ENCODE measurements at places on chromosomes 7 and 10.

DNA sequence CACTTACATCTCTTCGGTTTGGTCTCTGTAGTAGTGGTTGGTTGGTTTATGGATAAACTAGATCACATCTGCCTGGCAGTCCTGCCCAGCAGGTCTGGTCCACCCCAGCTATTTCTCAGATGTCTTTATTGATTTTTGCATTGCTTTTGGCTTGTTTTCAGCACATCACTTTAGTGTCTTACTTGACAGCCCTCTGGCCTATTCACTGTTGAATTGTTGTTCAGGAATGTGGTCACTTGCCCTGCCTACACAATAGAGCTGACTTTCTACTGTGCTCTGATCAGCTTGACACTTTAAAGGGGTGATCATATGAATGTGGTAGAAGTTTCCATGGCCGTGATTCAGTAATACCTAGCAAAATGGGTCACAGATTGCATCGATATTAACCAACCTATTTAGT is 719.2 kb upstream of the LRRN3 start:
- DNase-seq: no peak

DNA sequence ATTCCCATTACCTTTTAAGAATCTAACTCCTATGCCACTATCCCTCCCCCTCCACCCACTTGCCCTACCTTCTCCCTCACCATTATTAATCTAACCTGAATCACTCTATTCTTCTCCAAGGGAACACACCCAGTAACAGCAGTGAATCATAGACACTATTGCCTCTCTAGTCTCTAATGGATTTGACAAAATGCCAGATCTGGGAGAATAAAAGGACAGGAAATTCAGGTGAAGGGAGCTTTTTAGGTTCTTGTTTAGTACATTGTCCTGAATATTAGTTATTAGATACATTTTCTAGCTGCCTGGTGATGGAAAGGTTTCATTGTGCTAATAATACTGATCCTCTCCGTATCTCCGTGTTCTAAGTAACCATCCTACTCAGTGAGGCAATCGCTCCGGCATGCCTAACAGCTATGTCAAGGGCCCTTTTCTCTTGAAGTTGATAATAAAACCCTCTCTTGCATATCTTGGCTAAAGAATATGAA is 4.1 kb upstream of the SFR1 start:
- DNase-seq: no peak

DNA sequence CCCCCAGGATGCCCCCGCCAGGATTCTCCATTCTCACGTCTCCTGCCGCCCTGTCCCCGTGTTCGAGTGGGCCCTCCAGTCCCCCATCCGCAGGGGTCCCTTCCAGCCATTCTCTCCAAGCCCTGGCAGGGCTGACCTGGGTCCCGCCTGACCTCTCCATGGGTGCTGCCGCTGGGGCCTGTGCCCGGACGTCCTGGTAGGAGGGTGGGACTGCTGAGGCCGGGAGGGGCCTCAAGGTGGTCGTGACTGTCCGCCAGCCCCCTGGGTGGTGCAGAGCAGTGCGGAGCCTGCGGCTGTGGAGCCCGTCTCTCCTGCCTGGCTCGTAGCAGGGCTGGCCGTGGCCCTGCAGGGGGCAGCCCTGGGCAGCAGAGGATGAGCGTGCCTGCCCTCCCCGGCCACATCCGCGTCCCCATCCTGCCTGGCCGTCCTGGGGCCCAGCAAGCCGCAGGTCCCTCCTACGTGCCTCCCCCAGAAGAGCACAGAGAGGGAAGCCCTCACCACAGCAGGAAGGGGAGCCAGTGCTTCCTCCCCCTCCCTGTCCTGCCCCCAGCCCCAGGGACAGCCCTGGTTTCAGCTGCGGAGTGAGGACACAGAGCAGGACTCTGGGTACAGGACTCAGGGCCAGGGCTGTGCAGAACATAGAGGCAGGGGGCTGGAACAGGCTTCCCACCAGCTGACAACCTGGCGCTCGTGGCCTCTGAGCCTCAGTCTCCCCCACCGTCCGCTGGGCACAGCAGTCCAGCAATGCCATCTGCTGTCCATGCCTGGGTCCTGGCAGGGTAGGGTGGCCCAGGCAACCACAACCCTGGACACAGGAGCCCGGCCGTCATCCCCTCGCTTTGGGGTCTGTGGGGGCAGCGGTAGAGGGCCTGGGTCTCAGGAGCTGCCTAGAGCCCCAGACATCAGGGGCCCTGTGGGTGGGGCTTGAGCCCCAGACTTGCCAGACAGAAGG is 1.5 kb upstream of the GRIFIN start:
- peak; percentile 67 for DNase-seq

DNA sequence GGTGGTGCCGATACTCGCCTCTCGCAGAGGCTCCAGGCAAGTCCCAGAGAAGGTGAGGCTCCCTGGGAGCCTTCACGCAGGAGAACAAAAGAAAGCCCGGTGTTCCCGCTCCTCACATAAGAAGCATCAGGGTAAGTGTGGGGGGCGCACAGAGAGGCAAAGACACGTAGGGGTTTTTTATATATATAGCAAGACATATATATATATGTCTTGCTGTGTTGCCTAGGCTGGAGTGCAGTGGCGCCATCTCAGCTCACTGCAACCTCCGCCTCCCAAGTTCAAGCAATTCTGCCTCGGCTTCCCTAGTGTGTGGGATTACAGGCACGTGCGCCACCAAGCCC is 61.3 kb downstream of the PDIA4 start:
- DNase-seq: no peak

GRCh38 chr10:98266647-98267046 is 1.3 kb downstream of the LOXL4 start:
- no peak for DNase-seq

- no peak for DNase-seq
Measured at GRCh38 chr10:91798649-91799611, 704 bp downstream of the TNKS2 start.

DNA sequence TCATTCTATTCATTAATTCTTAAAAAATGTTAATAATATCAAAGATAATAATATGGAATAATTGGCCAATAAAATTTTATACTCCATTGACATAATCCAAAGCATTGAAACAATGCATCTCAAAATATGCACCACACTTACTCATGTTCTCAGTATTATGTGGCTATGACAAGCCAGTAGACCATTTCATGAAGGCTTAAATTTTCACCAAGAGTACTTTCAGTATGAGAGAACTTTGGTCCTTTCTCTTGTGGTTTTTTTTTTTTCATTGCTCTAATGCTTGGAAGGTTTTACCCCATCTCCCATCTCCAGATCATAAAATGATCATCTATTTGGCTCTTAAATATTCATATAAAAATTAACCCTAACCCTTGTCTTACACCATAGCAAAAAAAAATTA is 45.5 kb upstream of the TMEM140 start:
- DNase-seq: no peak

DNA sequence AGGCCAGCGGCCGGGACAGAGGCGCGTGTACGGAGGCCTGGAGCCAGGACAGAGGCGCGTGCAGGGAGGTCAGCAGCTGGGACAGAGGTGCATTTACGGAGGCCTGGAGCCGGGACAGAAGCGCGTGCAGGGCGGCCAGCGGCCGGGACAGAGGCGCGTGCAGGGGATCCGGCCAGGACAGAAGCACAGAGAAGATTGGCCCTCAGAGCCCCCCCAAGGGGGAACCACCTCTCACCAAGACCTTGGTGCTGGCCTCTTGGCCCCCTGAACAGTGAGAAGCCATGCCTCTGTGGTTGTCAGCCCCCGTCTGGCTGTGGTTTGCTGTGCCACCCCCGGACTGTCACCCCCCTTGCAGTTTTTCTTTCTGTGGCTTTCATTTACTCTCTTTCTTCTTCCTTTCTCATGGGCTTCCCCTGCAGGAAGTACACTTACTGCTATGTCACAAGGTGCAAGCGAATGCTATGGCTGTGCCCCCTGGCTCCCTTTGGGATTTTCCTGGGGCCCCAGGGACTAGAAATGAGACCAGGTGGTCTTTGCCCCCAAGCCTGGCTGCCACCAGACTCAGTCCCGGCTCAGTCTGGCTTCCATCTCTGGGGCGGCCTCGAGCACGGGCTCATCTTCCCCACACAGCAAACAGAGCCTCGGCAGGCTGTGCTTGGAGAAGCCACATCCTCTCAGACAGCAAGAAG is 41.1 kb downstream of the INSIG1 start:
- peak; percentile 38 for DNase-seq

GRCh38 chr10:35685402-35685801 is 43.3 kb upstream of the FZD8 start:
- DNase-seq: no peak

DNA sequence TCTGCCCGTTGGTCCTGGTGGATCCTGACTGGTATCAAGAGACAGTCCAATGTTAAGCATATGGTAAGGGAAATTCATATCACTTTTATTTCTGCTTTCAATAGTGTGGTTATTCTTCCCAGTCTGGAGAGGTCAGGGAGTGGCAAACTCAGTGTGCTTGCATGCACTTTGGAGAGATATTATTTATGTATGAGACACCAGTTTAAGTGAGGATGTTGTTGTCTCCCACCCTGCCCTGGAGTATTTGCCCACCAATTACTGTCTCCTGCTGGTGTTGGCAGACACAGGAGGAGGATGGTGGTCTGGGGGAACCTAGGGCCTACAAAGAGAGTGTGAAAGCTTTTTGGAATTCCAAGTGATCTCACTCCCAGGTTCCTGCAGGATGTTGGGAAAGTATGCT is 59.7 kb downstream of the OR13A1 start:
- DNase-seq: no peak

GRCh38 chr7:71096351-71096750 is 35.6 kb upstream of the GALNT17 start:
- no peak for DNase-seq

- no peak for DNase-seq
Measured at GRCh38 chr10:97762816-97763215, 9.0 kb downstream of the SFRP5 start.

DNA sequence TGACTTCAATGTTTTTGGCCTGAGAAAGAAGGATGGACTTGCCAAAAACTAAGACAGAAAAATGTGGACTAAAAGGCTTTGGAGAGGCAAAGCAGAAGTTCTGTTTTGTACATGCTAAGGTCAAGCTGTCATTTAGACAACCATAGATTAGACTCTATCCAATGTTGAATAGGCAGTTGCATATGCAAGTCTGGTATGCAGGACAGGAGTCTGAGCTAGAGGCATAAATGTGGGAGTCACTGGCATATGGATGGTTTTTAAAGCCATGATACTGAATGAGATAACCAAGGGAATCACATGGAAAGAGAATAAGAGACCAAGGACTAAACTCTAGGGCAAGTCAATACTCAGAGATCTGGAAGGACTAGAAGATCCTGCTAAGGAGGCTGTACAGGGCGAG is 164.1 kb downstream of the LSM5 start:
- no peak for DNase-seq

DNA sequence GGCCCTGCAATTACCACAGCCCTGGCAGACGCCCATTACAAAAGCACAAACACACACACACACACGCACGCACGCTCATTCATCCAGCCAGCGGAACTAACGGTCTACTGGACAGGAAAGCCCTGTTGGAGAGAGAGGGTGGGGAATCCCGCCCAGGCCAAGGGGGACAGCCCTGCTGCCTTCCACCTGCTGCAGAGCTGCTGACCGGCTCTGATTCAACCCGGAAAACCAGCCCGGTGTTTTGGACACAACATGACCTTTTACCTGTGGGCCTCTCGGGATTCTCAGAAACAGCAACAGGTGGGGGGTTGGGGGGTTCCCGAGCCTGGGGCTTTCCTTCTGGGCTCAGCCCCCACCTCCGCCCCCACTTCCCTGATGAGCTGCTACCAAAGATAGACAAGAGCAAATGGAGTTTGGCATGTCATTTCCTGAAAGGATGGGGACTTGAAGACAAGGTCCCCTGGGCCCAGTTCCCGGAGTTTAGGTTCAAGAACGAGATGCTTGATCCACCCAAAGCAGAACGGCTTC is 18.5 kb upstream of the SERPINE1 start:
- no peak for DNase-seq

- DNase-seq: no peak
Measured at GRCh38 chr7:105296491-105296890, 92.2 kb downstream of the SRPK2 start.

DNA sequence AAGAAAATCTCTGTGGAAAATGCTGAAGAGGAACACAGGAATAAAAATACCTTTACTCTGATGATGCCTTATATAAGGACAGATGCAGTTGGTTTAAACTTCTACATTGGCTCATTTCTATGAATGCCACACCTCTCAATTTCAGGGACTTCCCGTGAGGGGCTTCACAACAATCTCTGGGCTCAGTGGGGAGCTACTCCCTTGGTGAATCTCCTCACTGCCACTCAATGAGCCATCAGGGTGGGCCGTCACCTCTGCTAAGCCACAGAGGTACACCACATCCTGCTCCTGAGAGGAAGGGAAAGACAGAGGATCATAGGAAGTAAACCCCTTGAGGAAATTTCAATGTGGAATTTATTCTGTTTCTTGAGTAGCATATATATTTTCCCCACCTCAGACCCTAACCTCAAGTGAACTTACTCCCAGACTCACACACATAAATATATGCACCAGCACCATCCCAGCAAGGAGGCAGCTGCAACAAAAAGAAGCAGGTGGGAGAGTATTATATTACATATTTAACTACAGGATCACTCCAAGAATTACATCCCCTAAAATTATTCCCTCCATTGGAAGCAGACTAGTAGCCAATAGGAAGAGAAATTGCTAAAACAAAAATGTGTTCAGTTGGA is 63.3 kb upstream of the PRSS1 start:
- no peak for DNase-seq

- DNase-seq: no peak
Measured at GRCh38 chr7:98251231-98251600, 816 bp downstream of the TECPR1 start.

- no peak for DNase-seq
Measured at GRCh38 chr10:81570878-81571794, 303.9 kb upstream of the NRG3 start.

- no peak for DNase-seq
Measured at GRCh38 chr7:44580945-44581878, 819 bp downstream of the TMED4 start.

GRCh38 chr10:11154849-11155498 is 137.3 kb downstream of the CELF2 start:
- no peak for DNase-seq

GRCh38 chr10:104104418-104104817 is 17.6 kb upstream of the SFR1 start:
- DNase-seq: no peak

DNA sequence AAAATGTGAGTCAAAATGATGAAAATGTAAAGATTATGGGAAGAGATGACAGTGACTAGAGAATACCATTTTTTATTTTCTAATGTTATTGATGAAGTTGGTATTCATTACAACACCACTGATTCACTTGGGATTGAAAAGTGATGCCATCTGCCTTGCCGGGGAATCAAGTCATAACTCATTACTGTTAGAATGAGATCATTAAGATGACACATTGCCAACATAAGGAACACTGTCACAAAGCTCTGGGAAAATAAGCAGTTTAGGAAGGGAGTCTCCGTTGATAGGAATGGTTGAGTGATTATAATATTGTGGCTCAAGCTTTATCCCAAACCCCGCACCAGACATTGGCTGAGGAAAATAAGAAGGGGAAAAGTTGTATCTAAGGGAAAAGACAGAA is 121.5 kb upstream of the PLPP4 start:
- DNase-seq: no peak

DNA sequence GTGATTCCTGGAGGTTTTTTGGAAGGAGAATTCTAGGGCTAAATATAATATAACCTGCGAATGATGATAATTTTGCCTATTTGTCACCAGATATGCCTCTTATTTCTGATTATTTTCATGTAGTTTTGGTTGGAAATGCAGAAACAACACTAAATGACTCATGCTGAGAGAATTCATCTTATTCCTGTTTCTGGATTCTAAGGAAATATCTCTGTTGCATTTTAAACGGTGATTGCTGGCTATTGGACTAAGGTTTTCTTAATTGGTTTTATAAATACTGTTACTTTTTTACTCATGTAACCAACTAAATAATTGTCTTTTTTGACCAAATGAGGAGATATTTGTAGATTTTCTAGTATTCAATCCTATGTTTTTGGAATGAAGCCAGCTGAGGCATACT is 204.9 kb upstream of the NPSR1 start:
- DNase-seq: no peak

- DNase-seq: no peak
Measured at GRCh38 chr10:123795846-123796590, 95.6 kb downstream of the CPXM2 start.
